ENCODE measurements at places on chromosomes 12 and 14. TPM values are rescaled to one million over a fixed set of nuclear protein-coding genes. Genes with fewer than 3 reads are reported as not detected.

- DNase-seq: no peak
Measured at GRCh38 chr14:53883739-53884138, 72.9 kb downstream of the BMP4 start.

GRCh38 chr12:102769323-102769916 is 147.6 kb downstream of the PAH start:
- peak; percentile 46 for DNase-seq

DNA sequence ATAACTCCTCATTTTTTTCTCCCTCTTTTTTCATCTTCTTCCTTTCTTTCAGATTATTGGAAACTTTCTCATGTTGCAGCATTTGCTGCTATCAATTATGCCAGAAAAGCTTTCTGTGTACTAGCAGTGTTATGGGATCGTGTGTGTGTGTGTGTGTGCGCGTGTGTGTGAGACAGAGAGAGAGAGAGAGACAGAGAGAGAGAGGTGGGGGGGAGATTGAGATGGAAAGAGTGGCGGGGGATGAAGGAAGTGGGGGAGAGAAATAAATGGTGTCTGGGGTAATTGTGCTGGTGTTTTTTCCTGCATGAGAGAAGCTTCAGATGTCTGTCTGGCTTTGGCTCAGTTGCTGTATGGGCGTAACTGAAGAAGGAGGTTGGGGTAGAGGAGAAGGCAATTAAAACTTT is 268.9 kb downstream of the RAD51B start:
- DNase-seq: peak; percentile 66

Gene PRIMA1
- not detected for total RNA-seq
